Epithelial cell of prostate (primary cell): ENCODE measurements at places on chromosomes 7 and 10.

DNA sequence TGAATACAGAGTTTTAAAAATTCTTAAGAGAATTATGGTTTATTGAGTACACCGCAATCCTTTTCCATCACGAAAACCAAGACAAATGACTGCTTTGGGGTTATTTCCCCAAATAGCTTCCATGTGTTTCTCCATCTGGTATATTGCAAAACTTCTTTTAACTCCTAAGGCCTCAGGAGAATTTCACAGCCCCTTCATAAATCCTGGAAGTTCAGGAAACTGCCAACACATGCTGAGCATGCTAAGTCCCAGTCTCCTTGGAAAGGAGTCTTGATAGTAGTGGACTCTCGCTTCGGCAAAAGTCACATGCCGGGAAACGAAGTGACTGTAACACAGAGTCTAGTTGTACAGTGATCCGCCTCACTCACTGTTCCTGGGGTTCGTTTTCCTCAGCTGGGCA lies 88.1 kb upstream of the RSU1 start:
- DNase-seq = no peak

GRCh38 chr10:71606257-71607081 lies 113.1 kb downstream of the C10orf105 start:
- no peak for DNase-seq

GRCh38 chr10:120328647-120329046 lies 128.4 kb upstream of the PLPP4 start:
- no peak for DNase-seq

DNA sequence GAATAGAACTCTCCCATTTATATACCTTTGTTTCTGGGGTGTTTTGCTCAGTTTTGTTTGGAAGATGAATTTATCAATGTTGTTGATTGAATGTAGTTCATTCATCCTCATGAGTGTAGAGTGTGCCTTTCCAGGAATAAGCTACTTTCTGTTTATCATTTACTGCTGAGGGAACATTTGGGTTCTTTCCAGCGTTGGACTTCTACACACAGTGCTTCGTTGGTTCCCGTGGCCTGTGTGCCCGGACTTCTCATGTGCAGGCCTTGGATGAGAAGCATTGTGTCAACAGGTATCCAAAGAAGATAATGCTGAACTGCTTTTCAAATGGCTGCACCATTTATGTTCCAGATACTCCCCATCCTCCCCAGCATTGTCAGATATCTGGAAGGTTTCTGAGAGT lies 107.6 kb upstream of the TNS3 start:
- DNase-seq = no peak
